IPS DF 6.9 (cell line): ENCODE measurements at places on chromosomes 5 and 9.

DNA sequence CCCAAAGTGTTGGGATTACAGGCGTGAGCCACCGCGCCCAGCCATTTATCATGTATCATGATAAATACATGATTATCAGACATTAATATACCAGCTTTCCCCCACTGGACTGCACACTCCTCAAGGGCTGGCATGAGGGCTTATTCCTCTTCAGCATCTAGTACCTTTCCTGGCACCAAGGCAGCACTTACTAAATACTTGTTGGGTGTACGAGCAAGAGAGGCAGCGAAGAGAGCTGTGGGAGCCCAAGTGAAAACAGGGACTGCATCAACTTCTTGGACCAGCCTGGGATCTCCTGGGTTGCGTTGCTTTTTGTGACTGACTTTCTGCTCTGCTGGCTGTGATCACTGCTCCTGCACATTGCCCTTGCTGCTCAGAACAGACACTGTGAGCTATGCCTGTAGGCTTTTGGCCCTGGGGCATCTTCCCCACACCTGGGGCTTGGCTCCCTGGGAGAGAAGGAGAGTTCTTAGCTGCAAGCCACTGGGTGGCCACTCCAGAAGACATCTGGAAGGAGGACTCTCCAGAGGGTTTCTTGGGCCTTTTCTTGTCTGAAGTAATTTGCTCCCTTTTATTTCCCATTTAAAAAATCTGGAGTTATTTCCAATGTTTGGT, 224.3 kb downstream of the NR3C1 start:
- DNase-seq = no peak

DNA sequence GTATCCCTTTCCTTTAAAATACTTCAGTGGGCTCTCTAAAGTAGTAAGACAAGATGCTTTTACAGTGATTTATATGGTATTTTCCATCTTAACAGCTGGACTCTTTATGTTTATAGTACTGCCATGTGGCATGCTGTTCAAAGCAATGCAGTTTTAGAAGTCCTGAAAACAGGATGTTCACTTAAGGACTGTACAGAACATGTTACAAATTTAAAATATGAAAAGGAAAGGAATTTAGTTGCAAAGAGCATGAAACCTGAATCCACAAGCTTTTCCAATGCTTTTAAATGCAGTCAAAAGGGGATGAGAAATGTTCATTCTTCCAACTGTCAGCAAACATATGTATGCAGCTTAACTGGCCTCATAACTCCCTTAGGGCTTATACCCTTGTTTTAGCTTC, 580.2 kb downstream of the EFNA5 start:
- DNase-seq = no peak

DNA sequence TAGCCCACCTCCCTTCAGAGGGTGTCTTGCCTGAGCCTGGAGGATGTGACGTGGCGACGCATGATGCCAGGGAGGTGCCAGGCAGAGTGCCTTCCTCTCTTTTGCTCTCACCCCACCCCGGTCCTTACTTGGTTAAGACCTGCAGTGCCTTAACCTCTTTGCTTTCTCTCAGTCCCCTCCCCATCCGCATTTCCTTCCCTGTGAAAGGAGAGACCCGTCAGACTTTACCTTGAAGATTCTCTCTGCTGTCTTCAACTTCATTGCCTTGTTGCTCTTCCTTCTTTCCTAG, 52.0 kb upstream of the NCS1 start:
- DNase-seq = no peak

GRCh38 chr5:73901455-73901854, 275.5 kb downstream of the ARHGEF28 start:
- no peak for DNase-seq

DNA sequence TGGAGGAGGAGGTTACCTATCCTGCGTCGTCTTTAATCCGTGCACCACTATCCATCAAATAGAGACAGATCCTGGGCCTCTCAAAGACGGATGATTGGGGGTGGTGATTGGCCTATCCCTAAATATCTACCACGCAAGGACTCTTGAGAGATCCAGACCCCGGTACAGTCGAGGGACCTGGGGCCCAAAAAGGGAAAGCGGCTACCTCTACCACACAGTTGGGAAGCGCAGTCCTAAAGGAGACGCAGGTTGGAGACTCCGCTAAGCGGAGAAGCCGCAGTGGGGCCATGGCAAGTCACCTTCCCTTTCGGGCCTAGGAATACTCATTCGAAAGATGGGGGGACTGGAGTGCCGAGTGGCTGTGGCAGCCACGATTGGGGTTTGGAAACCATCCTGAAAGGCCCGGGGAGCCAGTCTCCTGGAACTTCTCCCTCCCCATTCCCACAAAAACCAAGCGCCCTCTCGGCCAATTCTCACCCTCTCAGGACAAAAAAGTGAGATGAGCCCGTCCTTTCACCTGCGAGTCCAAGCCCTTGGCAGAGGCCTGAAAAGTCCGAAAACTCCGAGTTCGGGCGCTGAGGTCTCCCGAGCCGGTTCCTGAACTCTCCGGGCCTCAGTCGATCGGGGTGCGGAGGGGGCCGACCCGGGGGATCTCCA, 499 bp upstream of the FOXE1 start:
- no peak for DNase-seq

DNA sequence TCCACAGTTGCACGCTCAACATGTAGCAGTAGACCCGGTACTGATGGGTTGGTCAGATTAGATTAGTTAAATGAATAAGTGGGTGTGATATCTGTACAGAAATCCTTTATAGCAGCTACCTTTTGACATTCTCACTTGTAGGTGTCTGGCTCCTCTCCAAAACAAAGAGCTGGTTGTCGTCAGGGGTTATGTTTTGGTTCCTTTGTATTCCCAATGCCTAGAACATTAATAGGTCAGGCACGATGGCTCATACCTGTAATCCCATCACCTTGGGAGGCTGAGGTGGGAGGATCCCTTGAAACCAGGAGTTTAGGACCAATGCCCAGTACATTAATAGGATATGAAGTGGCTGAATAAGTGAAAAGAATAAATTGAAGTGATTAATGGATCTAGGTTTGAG, 182.1 kb downstream of the SNCAIP start:
- DNase-seq = no peak

DNA sequence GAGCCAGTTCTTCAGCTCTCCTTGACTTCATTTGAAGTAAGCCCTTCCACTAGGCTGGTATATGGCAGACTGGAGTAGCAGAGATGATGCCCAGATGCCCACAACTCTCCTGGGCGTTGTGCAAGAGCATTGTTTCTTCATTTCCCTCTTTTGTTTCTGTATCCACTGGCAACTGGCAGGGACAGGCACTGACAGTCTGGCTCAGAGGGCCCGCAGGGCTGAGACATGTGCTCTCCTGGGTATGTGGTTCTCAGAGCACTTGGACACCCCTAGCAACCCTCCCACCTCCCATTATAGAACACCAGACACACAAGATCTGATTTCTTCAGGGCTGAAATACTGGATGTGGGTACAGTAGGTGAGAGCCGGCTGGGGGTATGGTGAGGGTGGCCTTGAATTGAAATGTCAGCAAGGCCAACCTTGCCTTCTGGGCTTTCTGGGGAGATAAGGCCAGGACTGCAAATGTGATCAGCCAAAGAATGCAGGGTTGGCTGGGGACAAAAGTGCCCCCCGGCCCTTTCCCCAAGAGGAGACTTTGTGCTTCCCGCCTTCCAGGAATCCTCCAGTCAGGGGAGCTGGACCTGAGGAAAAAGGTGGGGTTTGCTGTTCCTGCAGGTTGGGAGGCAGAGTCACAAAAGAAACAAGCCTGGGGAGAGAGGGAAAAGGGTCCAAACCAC, 28.6 kb upstream of the CTNNA1 start:
- no peak for DNase-seq
